HS-5 (cell line): ENCODE measurements at places on chromosomes 11 and 22.

GRCh38 chr11:1343391-1344055 lies 34.1 kb upstream of the TOLLIP start:
- DNase-seq = no peak

DNA sequence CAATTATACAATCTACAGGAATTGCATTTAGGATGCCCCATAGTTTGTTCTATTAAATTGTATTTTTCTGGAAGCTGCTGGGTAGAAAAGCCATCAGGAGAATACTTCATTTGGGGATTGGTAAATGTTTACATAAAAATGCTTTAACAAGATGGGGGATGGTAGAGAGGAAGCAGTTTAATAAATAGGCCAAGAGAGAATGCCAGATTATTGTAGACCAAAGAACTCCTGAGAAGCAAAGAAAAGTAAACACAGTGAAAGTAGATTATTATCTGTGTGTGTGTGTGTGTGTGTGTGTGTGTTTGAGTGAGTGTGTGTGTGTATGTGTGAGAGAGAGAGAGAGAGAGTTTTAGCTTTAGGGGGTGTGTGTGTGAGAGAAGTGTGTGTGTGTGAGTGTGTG lies 820.4 kb upstream of the CCDC90B start:
- no peak for DNase-seq

- no peak for DNase-seq
Observed at GRCh38 chr11:112118176-112118575, 31.5 kb downstream of the SDHD start.

GRCh38 chr11:128580612-128581011 lies 6.7 kb downstream of the ETS1 start:
- no peak for DNase-seq

- DNase-seq = no peak
Observed at GRCh38 chr11:44854741-44855492, 95.8 kb downstream of the TP53I11 start.

GRCh38 chr11:109822436-109823102 lies 270.6 kb upstream of the ZC3H12C start:
- DNase-seq = no peak

DNA sequence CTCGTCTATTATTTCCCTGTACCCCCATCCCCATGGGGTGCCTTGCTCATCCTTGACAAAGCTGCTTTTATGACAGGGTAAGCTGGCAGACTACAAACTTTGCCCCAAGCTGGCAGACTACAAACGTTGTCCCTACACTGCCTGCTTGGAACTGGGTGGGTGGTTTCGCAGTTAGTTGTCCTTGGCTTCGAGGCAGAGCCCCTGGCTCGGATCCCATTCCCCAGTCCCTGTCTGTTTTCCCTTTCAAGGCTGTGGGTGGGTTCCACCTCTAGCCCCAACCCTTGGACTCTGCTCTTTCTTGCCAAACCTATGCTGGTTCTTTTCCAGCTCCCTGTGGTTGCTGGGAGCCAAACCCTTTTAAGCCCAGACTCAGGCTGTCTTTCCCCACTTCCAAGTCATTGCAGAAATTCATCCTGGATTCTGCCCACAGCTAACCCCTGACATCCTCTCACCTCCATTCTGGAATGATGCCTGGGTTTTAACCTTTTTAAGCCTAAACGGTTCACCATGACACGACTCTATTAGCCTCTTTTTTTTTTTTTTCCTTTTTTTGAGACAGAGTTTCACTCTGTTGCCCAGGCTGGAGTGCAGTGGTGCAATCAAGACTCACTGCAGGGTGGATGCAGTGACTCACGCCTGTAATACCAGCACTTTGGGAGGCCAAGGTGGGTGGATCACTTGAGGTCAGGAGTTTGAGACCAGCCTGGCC lies 9.2 kb upstream of the RBM14 start:
- DNase-seq = peak; percentile 15

DNA sequence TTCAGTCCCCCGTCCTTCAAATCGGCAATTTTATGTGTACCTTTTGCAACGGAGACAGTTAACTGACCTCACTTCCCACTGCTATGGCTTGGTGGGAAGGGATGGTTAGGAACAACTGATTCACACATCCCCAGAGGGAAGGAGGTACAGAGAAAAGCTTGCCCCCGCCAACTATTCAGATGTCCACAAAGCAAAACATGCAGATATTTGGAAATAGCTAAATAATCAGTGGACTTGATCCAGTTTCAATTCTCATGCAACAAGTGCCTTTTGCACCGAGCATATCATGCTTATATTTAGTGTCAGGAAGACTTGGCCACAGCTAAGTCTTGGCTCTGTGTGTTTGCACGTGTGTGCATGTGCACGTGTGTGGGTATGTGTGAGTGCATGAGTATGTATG lies 144.6 kb downstream of the SNX19 start:
- no peak for DNase-seq

- no peak for DNase-seq
Observed at GRCh38 chr11:96827164-96827563, 437.4 kb downstream of the JRKL start.

GRCh38 chr11:1419811-1420210 lies 30.1 kb downstream of the BRSK2 start:
- no peak for DNase-seq

DNA sequence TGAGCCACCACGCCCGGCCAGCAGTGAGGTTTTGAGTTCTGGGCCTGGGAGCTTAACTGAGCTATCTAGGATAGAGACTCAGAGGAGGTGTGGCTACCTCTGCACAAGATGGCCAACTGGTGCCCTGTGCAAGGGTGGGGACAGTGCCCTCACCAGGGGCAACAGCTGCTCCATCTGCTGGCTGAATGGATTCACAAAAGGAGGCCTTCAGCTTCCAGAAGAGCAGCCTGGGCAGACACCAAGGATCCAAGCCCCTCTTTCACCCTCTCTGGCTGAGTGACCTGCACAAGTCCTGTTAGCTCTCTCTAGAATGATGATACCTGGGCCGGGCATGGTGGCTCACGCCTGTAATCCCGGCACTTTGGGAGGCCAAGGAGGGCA lies 33.5 kb upstream of the BAIAP2L2 start:
- no peak for DNase-seq

DNA sequence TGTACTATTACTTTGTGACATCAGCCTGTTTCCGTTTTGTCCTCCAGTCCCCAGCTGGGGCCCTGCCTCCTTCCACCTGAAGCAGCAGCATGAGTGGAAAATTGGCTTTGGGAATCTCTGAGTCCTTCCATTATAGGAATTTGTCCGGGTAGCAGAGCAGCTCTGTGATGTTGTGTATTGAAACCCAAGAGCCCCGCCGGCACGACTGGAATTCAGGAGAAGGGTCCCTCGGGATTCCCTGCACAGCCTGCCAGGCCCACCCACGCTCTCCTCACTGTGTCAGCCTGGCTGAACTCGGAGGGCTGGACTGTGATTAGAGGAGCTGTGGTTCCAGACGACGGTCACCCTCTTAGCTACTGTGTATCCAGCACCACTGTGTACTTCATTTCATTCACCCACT lies 18.8 kb upstream of the TSPAN18 start:
- no peak for DNase-seq

DNA sequence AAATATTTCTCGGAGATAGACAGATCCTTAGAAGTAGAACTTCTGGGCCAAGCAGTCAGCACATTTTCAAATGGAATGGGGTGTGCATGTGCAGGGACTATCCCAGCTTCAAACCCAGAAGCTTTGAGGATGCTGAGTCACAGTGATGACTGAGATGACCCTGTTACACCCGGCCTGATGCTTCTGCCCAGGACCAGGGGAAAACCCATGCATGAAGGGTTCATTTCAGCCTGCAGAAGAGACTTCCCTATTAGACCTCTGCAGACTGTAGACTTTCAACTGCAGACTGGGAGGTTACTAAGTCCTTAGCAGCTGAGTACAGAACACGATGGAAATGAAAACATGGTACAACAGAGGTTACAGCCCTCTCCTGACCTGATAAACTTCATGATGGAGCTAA lies 3.6 kb upstream of the OR2AT4 start:
- peak; percentile 56 for DNase-seq

DNA sequence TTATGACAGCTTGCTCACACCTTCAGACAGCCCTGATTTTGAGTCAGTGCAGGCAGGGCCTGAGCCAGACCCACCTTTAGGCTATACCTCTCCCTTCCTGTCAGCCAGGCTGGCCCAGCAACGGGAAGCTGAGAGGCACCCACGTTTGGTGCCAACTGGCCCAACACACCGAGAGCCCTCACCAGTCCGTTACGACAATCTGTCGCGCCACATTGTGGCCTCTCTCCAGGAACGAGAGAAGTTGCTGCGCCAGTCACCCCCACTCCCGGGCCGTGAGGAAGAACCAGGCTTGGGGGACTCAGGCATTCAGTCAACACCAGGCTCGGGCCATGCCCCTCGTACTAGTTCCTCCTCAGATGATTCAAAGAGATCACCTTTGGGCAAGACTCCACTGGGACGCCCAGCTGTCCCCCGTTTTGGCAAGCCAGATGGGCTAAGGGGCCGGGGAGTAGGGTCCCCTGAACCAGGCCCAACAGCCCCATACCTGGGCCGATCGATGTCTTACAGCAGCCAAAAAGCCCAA lies 13.1 kb downstream of the MED19 start:
- no peak for DNase-seq

GRCh38 chr11:66489636-66490035 lies 9.4 kb downstream of the DPP3 start:
- no peak for DNase-seq

GRCh38 chr11:25793637-25794036 lies 538.3 kb upstream of the ANO3 start:
- DNase-seq = no peak

DNA sequence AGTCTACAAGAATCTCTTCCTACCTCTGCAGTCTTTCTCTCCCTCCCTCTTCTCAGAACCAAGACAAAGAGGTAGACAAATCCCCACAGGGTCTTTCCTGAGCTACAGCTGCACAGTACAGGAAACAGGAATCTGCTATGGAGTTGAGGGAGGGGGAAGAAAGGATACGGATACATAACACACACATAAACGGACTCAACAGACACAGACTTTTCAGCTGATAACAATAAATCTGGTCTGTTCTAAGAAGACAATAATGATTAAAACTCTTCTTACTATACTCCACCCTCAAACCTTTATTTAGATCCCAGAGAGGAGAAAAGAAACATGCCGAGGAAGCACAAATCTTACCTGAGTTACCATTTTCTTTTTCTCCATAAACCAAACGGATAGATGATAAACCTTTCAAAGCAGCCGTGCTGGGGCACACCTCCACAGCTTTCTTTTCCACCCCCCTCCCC lies 122.2 kb downstream of the APOL5 start:
- peak; percentile 25 for DNase-seq

DNA sequence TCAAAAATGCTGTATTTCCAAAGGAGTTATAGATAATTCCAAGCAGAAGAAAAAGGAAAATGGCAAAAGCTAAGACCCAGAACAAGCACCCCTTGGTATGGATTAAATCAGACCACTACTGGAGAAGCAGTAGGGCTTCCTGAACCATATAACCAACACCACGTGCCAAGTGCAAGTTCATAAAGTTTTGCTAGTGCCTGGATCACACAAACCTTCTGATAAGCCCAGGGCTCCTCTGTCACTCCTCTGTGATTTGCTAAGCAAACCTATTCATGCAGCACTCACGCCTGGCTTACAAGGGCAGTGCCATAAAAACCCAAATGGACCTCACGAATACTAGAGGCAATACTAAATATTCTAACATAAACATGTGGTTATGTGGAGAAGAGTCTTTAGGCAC lies 13.3 kb downstream of the LARGE1 start:
- no peak for DNase-seq

- no peak for DNase-seq
Observed at GRCh38 chr11:76674517-76675400, 4.2 kb upstream of the LRRC32 start.

DNA sequence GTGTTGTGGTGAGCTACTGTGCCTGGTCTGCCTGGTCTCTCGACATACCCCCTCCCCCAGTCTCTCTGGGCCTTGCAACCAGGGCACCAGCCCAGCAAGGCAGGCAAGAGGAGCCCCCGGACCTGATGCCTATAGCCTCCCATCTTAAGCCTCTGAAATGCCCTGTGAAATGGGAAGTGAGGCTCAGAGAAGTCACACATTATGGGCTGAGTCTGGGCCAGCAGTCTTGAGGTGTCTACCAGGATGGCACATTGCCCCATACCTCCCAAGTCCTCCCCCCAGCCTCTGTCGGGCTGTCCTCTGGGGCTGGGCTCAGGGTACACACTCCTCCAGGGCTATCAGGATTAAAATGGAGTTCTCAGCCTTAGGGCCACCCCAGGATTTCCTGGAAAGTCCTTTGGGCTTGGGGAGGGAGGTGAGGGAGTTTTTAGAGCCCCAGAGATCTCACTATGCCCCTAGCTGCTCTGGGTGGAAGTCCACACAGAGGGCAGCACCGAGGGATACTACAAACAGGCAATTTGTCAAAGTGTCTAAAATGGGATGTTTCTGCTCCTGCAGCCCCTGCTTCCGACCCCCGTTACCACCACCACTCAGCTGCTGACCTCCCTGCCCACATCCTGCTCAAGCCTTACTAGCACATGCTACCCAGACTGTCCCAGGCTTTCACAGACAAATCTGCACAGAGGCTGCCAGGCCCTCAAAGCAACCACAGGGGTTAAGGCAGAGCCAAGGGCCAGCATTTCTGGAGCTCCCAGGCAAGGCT lies 3.1 kb upstream of the SH3BP1 start:
- no peak for DNase-seq

- DNase-seq = no peak
Observed at GRCh38 chr11:77377734-77378133, 76.2 kb upstream of the GDPD4 start.

GRCh38 chr11:65947603-65948125 lies 2.4 kb downstream of the TSGA10IP start:
- DNase-seq = no peak

- no peak for DNase-seq
Observed at GRCh38 chr11:66880496-66881450, 23.9 kb downstream of the LRFN4 start.

DNA sequence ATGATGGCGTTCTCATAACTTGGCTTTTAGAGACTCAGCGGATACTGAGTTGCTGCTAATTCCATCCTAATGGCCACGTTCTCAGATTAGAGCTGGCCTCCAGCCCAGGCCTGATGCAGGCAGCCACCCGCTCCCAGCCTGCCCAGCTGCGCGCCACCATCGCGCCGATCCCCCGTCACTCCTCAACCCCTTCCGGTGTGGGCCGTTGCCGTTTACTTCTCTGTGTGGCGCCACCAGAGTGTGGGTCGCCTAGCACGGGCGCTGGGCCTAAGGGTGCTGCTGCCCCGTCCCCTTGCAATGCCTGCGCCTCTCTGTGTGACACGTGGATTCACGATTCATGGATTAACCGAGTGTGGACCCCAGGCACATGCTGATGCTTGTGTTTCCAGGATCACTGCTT lies 1116.0 kb downstream of the BRD1 start:
- DNase-seq = no peak

DNA sequence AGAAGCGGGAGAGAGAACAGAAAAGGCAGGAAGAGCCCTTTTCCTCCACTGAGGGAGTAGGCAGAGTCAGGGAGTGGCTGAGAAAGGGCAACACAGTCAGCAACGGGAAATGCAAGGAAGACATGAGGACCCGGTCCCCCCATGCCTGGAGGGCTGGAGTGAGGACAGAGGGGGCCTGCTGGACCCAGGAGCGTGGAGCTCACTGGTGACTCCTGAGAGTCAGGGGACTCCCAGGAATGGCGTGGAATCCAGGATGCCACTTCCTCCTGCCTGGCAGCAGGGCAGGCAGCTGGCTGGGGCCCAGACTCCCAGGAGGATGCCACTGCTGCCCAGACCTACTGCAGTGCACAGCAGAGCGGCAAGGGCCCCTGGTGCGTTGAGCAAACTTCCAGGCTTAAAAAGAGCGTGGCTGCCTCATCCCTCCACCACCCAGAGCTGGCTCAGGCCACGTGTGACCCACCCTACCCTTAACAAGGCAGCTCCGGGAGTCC lies 11.3 kb downstream of the C11orf21 start:
- DNase-seq = no peak

- DNase-seq = no peak
Observed at GRCh38 chr22:31097941-31098631, 9.3 kb downstream of the SELENOM start.

GRCh38 chr11:68617925-68618809 lies 66.2 kb upstream of the GAL start:
- DNase-seq = no peak
